Osteoblast (primary cell): ENCODE measurements at places on chromosomes 1 and 21. TPM values are rescaled to one million over a fixed set of nuclear protein-coding genes. Genes with fewer than 3 reads are reported as not detected.

DNA sequence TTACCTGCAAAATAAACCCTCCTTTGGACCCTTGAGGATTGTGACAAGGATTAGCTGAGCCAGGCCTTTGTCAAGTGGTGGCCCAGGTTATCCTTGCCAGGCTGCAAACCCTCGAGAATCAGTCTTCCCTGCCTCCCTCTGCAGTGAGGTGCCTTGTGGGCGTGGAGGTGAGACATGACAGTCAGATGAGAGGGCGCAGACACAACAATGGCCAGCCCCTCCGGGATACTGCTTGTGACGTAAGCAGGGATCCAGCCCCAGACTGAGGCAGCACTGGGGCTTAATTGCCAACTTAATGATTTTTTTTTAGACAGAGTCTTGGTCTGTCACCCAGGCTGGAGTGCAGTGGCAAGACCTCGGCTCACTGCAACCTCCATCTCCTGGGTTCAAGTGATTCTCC lies 104.6 kb downstream of the LAMC2 start:
- H3K4me1 ChIP-seq, result peaks cover 24% of the 10 kb centered on the region
- H3K27me3 ChIP-seq, result no peaks in the 10 kb centered on the region
- H3K27ac ChIP-seq, result no peak overlapping the region
- H3K4me3 ChIP-seq, result no peak overlapping the region
- H3K36me3 ChIP-seq, result no peaks in the 10 kb centered on the region
- no peak for DNase-seq

DNA sequence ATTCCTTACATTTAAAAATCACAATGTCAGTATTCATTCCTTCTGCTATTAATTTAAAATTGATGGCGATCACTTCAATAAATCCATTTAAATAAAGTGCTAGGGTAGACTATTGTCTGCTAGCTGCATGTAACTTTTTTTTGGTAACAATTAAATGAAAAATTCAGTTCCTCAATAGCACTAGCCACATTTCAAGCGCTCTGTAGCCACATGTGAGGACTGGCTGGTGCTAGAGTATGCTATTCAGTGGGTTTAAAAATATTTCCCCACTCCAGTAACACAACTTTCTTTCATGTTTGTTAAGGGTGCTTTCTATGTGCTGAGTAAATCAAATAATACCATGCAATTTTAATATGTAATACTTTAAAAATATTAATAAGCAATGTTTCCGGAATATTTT lies 108.2 kb downstream of the LTN1 start:
- peaks cover 13% of the 10 kb centered on the region for H3K36me3 ChIP-seq
- H3K27ac ChIP-seq, result peak overlapping the region; percentile 78
- H3K27me3 ChIP-seq, result peaks cover 5% of the 10 kb centered on the region
- peaks cover 13% of the 10 kb centered on the region for H3K4me1 ChIP-seq

DNA sequence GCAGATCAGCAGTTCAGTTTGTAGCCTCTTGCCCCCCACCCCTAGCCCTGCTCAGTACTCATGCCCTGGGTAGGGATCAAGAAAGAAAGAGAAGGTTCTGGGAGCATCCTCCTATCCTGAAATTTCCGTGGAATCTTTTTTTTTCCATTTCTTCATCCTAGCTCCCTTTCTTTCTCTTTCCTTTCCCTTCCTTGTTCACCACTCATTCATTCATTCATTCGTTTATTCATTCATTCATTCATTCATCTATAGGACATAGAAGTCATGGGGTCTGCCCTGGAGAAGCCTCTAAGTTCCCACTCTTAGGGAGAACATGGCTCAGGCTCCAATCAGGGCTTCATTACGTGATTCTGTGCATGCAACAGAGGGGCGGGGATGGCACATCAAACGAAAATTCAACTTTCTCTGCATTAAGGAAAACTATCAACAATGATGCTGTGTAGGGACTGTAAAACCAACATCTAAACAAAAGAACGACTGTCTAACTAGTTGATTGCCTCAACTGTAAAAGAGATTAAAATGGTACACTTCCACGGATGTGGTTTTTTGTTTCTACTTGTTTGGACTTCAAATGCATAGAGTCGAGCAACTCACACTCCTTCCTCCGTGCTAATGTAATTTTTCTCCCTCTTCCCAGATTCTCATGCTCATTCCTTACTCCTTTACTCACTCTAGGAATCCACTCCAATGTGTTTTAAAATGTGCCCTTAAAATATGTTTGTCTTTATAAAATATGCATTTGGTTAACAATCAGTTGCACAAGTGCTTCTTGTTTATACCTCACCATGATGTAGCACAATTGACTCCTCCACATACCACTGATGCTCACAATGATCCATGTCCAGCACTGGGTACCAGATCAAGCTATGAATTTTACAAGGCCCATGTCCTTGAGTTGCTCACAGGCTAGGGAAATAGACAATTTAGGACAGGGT lies 101.2 kb upstream of the SLC2A1 start:
- H3K36me3 ChIP-seq, result no peaks in the 10 kb centered on the region
- H3K27me3 ChIP-seq, result peaks cover 4% of the 10 kb centered on the region
- H3K27ac ChIP-seq, result no peak overlapping the region
- H3K4me3 ChIP-seq, result no peak overlapping the region
- no peak for DNase-seq

DNA sequence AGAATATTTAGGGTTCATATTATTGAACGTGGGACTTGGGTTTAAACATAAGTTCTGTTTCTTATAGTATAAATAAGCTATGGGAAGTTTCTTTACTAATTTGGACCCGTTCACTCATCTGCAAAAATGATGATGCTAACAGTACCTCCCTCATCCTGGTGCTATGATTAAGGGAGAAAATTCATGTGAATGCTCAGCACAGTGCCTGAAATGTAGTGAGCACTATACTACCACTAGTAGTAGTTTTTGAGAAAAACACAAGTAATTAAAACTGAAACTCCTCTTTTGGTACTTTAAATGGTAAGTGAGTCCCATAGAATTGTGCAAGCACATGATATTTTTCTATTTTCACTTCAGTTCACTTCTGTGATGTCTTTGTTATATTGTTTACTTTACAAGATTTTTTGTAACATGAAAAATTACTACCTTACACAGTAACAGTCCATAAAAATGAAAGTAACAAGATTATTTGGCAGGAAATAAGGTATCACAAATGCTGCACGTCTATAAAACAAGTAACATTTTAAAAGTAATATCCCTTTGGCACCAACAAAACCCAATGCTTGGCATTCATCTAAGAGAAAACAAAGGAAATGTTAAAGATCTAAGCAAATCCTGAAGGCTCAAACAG lies 11.3 kb upstream of the PTPRC start:
- H3K27me3 ChIP-seq, result no peaks in the 10 kb centered on the region

DNA sequence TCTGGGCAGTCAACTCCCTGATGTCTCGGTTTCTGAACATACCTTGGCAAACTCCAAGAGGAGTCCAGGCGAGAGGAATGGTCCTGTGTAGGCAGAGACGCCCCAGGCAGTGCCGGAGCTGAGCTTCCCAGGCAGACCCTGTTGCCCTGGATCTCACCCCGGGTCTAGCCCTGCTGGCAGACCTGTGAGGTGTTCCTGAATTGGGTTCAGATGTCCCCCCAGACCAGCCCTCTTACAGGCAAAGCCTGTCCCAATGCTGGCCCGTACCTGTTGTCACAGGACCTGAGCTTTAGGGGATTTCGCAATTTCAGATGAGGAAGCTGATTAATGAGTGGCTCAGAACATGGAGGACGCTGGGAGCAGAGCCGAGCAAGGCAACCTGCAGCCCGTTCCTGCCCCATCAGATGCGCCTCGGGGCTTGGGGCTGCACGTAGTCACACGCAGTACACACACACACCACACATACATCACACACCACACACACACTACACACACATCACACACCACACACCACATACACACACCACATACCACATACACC lies 38.5 kb upstream of the PDE9A start:
- H3K27me3 ChIP-seq, result peaks cover 14% of the 10 kb centered on the region
- no peaks in the 10 kb centered on the region for H3K36me3 ChIP-seq
- no peak for DNase-seq
- H3K27ac ChIP-seq, result no peak overlapping the region

- peaks cover 9% of the 10 kb centered on the region for H3K4me1 ChIP-seq
- H3K27ac ChIP-seq, result no peak overlapping the region
- peak; percentile 87 for DNase-seq
- H3K4me3 ChIP-seq, result no peak overlapping the region
- H3K27me3 ChIP-seq, result no peaks in the 10 kb centered on the region
Measured at GRCh38 chr1:6627841-6628545, 3.3 kb downstream of the THAP3 start.

DNA sequence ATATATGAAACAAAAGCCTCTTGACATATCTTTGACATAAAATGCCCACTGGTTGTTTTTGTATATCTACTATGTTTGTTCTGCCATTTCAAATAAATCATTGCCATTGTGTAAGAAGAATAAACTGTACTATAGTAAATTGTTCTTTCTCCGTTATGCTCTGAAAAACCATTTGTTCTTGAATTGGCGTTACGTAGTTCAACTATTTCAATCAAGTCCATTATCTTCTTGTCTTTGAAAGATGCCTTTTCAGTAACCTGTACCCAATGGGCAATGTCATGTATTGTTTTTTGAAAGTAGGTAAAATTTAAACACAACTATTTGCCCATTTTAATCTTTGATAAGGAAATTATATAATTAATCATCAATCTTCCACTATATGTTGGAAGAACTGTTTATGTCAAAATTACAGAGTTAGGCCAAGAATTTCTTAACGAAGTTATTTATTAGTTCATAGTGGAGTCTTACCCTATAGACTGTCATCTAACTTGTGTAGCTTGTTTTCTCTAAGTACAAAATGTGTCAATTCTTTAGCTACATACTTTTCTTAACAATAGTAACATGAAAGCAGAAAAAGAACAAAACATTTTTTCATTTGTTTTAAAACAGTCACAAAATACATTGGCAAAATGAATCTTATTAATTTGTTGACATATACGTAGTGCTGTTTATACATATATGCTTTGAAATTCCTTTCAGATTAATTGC lies 294.8 kb downstream of the PTPRC start:
- peaks cover 39% of the 10 kb centered on the region for H3K4me1 ChIP-seq
- H3K27me3 ChIP-seq, result no peaks in the 10 kb centered on the region
- no peak for DNase-seq

GRCh38 chr1:3676581-3677470 lies 24.5 kb downstream of the TP73 start:
- no peaks in the 10 kb centered on the region for H3K36me3 ChIP-seq
- no peaks in the 10 kb centered on the region for H3K4me1 ChIP-seq
- DNase-seq, result no peak
- H3K4me3 ChIP-seq, result no peak overlapping the region

- no peak for DNase-seq
- peaks cover 6% of the 10 kb centered on the region for H3K4me1 ChIP-seq
- H3K27me3 ChIP-seq, result no peaks in the 10 kb centered on the region
- no peak overlapping the region for H3K27ac ChIP-seq
- no peaks in the 10 kb centered on the region for H3K36me3 ChIP-seq
Measured at GRCh38 chr21:35234725-35235124, 185.6 kb upstream of the RUNX1 start.

DNA sequence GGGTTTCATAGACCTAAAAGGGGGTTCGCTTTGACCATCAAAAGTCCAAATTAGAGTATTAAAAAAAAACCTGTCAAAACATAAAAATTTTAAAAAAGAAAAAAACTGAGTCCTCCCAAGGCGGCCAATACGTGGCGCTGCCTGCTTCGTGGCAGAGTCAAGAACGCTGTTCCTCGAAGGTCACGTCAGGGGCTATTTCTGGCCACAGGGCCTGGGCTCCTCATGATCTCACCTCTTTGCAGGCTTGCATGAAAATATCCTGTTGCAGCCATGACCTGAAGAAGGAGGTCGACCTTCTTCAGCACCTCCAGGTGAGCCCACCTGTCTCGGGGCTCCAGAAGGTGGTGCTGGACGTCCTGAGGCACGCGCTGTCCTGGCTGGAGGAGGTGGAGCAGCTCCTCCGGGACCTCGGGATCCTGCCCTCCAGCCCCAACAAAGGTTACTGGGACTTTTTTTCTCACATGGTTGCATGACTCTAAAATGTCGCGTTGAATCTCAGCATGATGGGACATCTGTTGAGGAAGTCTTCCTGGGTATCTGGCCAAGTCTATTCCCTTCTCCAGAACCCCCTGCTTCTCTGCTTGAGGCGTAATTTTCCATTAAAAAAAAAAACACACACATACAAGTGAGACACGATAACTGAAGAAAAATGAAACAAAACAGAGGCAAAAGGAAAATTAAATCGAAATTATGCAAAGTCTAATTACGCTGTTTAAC lies 80.4 kb upstream of the EFHD2 start:
- peak overlapping the region; percentile 56 for H3K27ac ChIP-seq
- H3K4me1 ChIP-seq, result peaks cover 20% of the 10 kb centered on the region
- H3K4me3 ChIP-seq, result peak overlapping the region; percentile 42

DNA sequence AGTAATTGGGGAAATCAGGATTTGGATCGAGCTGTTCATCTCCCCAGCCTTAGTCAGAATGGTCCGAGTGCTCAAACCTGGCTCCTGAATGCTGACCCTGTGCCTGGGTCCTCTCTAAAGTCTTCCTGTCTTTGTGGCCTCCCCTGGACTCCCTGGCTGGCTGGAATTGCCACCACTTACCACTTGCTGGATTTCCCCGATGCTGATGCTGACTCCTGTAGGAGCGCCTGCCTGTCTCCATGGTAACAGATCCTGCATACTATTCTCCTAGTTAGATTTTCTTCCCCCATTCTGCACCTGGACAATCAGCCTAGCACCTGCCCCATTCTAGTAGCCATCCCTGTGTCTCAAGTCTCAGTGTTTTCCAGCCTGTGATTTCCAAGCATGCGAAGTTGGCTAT lies 382.2 kb upstream of the ESRRG start:
- no peaks in the 10 kb centered on the region for H3K36me3 ChIP-seq
- no peak overlapping the region for H3K27ac ChIP-seq
- H3K4me3 ChIP-seq, result no peak overlapping the region
- H3K4me1 ChIP-seq, result no peaks in the 10 kb centered on the region
- DNase-seq, result no peak

- no peak for DNase-seq
- H3K36me3 ChIP-seq, result no peaks in the 10 kb centered on the region
- H3K27me3 ChIP-seq, result no peaks in the 10 kb centered on the region
- H3K4me1 ChIP-seq, result no peaks in the 10 kb centered on the region
- H3K27ac ChIP-seq, result no peak overlapping the region
- no peak overlapping the region for H3K4me3 ChIP-seq
Measured at GRCh38 chr1:213606252-213606820, 381.4 kb upstream of the PROX1 start.

Gene LRRIQ3
- total RNA-seq, result 0.59 and 0.72 TPM in 2 replicates

Gene STUM
- total RNA-seq, result under 0.01 TPM in 1 of 2 replicates, not detected in the other

Gene FCGR3B
- not detected in 2 replicates for total RNA-seq

Gene LCE3E
- total RNA-seq, result not detected in 2 replicates
